ENCODE measurements at places on chromosomes 3 and 15. TPM values are rescaled to one million over a fixed set of nuclear protein-coding genes. Genes with fewer than 3 reads are reported as not detected.
A peak's percentile ranks its signal among the peaks of the same experiment; 100 is the strongest.

DNA sequence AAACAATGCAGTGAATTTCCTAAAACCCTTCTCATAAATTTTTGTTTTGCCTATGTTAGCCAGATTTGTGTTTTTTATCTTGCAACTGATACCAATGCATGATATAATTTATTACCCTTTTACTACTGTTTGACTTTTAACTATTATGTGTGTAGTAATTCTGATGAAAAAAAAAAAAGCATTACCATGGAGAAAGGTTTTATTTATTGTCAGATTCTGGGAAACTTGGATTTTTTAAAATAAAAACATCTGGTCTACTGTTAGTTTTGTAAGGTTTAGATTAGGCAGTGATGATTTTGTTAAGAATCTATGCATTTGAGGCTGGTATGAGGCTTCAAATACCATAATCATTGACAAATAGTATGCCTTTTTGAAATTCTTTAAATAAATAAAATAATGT lies 470.4 kb upstream of the ROBO1 start:
- no peaks in the 10 kb centered on the region for H3K36me3 ChIP-seq
- peaks cover 19% of the 10 kb centered on the region for H3K4me1 ChIP-seq
- H3K27me3 ChIP-seq, result no peaks in the 10 kb centered on the region
- H3K4me3 ChIP-seq, result no peak overlapping the region
- H3K27ac ChIP-seq, result no peak overlapping the region
- DNase-seq, result no peak

- H3K27ac ChIP-seq, result no peak overlapping the region
- no peak overlapping the region for H3K4me3 ChIP-seq
- DNase-seq, result no peak
- H3K4me1 ChIP-seq, result no peaks in the 10 kb centered on the region
- H3K36me3 ChIP-seq, result no peaks in the 10 kb centered on the region
These were observed 56.0 kb upstream of the DYNC1LI1 start for GRCh38 chr3:32626631-32627030.

GRCh38 chr3:124558991-124559845 lies 171.0 kb upstream of the UMPS start:
- peak; percentile 91 for DNase-seq
- H3K4me1 ChIP-seq, result peaks cover 23% of the 10 kb centered on the region
- H3K36me3 ChIP-seq, result no peaks in the 10 kb centered on the region
- H3K27ac ChIP-seq, result peak overlapping the region; percentile 70

- peaks cover 30% of the 10 kb centered on the region for H3K27me3 ChIP-seq
- no peak for DNase-seq
- H3K27ac ChIP-seq, result no peak overlapping the region
- no peak overlapping the region for H3K4me3 ChIP-seq
- H3K36me3 ChIP-seq, result no peaks in the 10 kb centered on the region
These were observed 2.5 kb upstream of the GJD2 start for GRCh38 chr15:34757262-34757661.

DNA sequence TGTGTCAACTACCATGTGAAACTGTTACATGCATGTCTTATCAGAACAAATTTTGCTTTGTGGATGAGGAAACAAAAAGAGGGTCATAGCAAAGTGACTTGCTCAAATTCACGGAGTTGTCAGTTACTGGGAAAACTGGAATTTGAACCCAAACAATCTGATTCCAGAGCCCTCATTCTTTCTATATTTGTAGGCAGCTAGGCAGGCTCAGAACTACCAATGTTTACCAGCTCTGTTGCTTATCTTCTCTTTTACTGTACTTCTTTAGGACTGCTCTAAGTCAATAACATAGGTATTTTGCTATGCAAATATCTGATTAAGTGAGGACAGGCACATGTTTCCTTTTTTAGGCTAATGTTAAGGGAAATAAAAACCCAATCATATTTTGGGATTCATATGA lies 450.5 kb downstream of the ZPLD1 start:
- H3K4me1 ChIP-seq, result no peaks in the 10 kb centered on the region
- H3K27me3 ChIP-seq, result no peaks in the 10 kb centered on the region
- H3K36me3 ChIP-seq, result no peaks in the 10 kb centered on the region
- no peak for DNase-seq
- H3K4me3 ChIP-seq, result no peak overlapping the region

- no peaks in the 10 kb centered on the region for H3K27me3 ChIP-seq
- no peaks in the 10 kb centered on the region for H3K36me3 ChIP-seq
- no peaks in the 10 kb centered on the region for H3K4me1 ChIP-seq
- H3K27ac ChIP-seq, result no peak overlapping the region
- no peak overlapping the region for H3K4me3 ChIP-seq
- peak; percentile 57 for DNase-seq
These were observed 29.3 kb downstream of the PLA2G4D start for GRCh38 chr15:42065033-42065432.

Gene GCSAM
- total RNA-seq, result 1.8 TPM

Gene SPESP1
- 5.2 TPM for total RNA-seq

Gene UBE2E1
- 56.2 TPM for total RNA-seq
